CD4-positive, alpha-beta T cell treated with Interferon alpha-2 for 1 hour (primary cell): ENCODE measurements at places on chromosomes 5 and 9.

DNA sequence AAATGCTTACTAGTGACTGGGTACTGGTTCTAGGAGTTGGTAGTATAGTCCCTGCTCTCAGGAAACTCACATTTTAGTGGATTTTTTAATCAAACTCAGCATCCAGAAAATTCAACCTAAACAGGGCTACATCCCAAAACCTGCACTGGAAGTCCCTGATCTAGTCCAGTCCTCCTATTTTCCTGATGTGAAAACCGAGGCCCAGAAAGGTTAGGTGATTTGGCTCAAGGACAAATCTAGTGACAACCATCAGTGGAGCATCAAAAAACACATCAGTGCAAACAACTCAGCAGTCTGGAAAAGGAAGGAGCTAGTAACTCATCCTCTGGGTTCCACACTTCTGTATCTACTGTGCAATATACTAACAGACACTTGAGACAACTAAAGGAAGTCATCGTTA, 38.2 kb downstream of the SERINC5 start:
- DNase-seq: no peak

DNA sequence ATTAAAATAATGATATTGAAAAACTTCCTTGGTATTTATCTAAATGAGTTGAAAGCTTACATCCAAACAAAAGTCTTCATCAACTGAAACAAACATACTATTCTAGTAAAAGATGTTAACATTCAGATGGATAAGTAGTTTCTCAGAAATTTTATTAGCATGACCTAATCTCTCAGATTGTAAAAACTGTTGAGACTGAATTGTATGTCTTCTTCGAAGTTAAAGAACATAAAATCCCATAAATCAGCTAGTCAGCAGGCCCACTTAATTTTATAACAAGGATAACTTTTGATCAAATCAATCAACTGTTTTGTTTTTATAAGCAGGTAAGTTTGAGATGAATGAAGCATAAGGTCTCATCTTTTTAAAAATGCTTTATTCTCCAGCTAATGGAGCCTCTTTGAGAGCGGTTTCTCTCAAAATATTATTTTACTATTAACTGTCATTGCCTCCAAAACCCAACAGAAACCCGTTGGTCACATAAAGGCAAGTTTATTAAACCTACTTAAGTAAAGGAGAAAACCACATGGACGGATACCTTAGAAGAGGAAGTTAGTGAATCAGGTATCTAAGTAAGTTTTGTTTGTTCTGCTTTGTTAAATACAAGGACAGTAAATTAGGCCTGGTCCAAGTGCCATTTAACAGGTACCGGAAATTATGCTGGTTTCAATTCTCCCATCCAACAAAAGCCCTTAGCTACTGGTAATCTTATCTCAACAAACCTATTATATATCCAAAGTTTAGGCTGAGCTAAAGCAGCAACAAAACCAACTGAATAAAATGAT, 457.0 kb downstream of the PDE4D start:
- DNase-seq: no peak

- DNase-seq: no peak
Measured at GRCh38 chr9:85167146-85167545, 497.6 kb downstream of the NTRK2 start.

DNA sequence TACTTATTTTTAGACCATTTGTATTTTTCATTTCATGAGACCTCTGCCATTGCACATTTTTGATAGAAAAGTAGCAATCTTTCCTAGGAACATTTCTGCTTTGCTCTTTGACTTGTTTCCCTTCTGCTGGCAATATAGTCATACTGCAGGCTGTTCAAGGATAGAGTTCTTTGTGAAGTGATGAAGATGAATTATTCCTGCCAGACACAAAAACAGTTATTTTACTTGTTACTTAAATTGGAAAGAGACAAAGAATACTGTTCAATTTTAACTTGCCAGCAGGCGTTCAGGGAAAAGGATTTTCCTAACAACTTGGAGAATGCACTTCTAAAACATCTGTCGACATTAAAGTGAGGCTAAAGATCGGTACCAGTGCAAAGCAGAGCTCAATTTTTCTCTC, 251.7 kb upstream of the ACTBL2 start:
- DNase-seq: no peak

GRCh38 chr5:43041669-43042175, 1.6 kb upstream of the ANXA2R start:
- DNase-seq: peak; percentile 84
